Esophagus squamous epithelium (tissue), 5 donors: ENCODE measurements at places on chromosomes 12 and 14.

- no peak for DNase-seq
Observed at GRCh38 chr12:67377541-67377940, 108.4 kb downstream of the CAND1 start.

DNA sequence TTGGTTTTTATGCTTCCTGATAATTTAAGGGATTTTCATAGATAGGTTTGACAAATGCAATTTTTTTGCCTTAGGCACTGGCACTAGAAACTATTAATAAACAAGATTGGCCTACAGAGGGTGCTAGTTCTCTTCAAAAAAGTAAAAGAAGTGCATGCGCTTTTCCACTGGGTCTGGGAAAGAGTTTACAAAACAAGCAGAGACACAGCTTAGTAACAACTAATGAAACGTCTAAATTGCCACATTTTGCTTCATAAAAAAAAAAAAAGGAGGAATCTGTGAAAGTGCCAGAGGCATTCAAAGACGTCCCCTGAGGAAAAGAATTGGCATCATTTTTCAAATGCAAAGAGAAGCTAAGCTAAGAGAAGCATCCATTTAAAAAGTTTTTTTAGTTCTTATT is 58.3 kb upstream of the EEA1 start:
- no peak for DNase-seq

DNA sequence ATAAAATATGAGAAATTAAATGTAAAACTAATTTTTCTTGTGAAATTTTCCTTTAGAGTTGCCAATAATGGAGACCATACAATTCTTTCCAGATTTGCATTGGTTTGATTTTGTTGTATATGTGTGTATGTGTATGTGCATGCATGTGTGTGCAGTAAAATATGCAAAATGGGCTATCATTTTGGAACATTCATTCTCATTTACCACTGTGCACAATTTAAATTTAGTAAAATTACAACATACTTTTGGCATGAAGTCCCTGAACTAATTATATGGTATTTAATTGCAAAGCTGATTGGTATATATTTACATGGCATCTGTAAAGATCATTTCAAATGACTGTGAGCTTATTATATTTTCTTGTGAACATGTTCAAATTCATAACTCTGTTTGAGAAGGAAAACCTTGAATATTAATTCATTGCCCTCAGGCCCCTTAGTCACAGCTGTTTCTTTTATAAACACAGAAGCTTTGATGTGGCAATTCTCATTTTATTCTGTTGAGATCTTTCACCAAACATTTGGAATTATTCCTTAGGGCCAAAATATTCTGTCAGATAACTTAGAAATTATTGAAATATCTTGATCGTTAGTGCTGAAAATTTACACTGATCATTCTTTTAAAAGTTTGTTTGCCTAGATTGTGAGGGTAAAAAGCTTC is 17.6 kb downstream of the KERA start:
- no peak for DNase-seq

GRCh38 chr14:28344381-28344780 is 422.2 kb upstream of the FOXG1 start:
- no peak for DNase-seq

GRCh38 chr14:77097006-77097699 is 905 bp upstream of the CIPC start:
- no peak for DNase-seq

GRCh38 chr12:26466726-26467125 is 271.4 kb downstream of the SSPN start:
- no peak for DNase-seq

DNA sequence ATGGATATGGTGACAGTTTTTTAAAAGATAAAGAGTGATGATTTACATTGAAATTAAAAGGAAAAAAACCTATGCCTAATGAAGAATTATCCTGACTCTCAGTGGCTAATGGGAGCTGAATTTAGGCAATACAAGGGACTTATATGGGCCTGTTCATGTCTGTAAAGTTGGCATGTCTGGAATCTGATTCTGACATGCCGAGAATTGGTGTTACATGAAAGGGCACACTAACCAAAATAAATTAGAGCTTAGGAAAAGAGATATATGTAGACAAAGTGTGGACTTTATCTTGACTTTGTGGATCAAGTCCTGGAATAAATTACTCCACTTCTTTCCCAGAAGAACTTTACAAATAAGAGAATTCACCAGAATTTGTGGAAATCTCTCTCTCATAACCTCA is 1.1 kb downstream of the TDG start:
- DNase-seq, result no peak

DNA sequence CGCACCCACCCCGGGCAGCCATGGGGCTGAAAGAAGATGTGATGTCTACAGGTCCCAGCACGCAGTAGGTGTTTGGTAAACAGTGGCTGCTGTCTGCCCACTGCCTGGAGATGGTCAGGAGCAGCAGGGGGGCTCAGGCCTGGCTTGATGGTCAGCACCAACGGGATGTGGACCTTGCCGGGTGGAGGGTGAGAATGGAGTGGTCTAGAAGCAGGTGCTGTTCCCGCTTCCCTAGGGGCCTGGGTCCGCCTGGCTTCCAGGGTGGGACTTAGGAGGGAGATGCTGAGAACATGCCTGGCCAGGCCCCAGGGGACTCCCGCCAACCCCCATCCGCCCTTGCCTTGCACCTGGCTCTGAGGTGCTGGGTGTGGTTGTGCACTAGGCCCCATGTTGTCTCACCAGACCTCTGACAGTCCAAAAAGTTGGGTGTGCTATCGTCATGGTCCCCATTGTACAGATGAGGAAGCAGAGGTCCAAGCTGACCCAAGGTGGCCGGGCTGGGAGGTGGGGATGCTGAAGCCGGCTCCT is 12.9 kb downstream of the FAM222A start:
- DNase-seq, result no peak

- no peak for DNase-seq
Observed at GRCh38 chr12:13128291-13128965, 25.0 kb upstream of the GSG1 start.

- no peak for DNase-seq
Observed at GRCh38 chr14:99815696-99816095, 22.5 kb downstream of the EML1 start.

GRCh38 chr12:94694732-94695131 is 44.4 kb upstream of the TMCC3 start:
- DNase-seq, result no peak

GRCh38 chr12:105721051-105721825 is 390.7 kb downstream of the C12orf75 start:
- no peak for DNase-seq

DNA sequence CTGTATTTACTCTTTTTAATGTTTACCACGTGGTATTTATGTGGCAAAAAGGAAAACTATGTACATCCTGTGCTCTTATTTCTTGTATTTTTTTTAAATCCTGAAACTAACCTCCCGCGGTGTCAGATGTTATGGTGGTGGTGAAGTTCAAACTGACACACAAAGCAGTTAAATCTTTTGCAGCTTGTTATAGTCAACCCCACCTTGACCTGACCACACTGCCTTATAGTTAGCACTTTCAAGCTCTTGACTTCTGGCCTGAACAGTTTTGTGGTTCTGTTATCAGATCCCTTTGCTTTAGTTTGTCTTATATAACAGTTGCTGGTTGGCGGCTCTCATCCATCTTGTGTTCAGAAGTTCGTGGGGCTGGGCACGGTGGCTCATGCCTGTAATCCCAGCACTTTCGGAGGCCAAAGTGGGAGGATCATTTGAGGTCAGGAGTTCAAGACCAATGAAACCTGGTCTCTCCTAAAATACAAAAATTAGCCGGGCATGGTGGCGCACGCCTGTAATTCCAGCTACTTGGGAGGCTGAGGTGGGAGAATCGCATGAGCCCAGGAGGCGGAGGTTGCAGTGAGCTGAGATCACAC is 2.1 kb downstream of the UNG start:
- no peak for DNase-seq

- DNase-seq, result no peak
Observed at GRCh38 chr12:15984097-15984800, 73.1 kb downstream of the DERA start.

GRCh38 chr14:93716002-93716745 is 72.1 kb downstream of the PRIMA1 start:
- DNase-seq, result no peak

DNA sequence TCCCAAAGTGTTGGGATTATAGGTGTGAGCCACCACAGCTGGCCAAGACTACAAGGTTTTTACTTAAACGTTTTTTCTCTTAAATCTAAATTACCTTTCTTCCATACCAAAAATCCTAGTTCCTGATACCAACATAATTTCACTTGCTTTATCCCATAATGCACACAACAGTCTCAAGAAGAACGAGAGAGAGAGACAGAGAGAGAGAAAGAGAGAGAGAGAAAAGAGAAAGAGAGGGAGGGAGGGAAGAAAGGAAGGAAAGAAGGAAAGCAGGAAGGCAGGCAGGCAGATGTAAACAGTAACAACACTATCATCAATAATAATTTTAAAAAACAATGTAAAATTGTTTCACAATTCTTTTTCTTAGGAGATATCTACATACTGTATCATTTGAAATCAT is 118.4 kb downstream of the BTG1 start:
- DNase-seq, result no peak

DNA sequence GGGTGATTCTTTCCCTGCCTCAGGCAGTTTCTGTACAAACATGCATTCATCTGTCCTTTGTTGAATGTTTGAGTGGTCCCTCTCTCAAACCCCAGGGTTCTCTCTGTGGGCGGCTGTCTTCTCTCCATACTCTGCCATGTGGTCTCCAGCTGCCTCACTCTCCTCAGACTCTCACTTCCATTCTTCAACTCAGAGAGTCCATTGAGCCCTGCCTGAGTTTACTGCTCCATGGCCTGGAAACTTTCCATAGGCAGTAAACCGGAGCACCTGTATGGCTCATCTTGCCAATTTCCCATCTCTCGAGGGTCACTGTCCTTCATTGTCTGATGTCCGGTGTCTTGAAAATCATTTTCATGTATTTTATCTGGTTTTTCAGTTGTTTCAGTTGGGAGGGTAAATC is 11.3 kb downstream of the C14orf132 start:
- no peak for DNase-seq

DNA sequence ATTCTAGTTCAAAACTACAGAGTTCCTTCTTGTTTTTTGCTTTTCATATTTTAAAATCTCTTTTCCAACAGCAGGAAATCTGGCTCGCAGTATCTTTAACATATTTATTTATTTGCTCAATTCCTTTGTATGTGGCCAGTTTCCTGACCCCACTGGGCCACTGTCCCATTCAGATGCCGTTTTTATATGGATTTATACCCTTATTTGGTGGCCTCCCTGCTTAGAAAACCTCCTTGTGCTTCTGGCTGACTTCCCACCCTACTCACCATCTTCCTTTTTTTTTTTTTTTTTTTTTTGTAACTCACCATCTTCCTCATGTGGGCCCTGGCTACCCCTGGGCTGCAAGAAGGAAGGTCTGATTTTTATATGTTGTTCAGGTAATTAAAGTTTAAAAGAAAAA is 53.9 kb downstream of the TTLL5 start:
- DNase-seq, result no peak

- no peak for DNase-seq
Observed at GRCh38 chr12:103729499-103729898, 111.5 kb downstream of the NT5DC3 start.

DNA sequence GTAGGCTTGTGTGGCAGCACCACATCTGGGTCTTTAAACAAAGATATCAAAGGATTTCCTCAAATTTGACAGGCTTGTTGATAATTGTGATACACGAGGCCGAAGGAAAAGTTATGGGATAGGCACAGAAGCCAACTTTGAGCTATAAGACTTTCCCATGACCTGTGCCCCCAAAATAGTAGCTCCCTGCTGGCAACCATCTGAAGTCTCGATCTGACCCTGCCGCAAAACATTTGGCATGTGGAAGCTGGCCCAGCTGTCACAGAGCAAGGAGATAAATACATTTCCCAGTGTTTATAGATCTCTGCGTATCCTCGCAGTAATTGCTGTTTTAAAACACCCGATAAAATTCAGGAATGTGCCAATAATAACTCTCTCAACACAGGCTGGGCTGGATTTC is 26.4 kb upstream of the RGS6 start:
- DNase-seq, result no peak

DNA sequence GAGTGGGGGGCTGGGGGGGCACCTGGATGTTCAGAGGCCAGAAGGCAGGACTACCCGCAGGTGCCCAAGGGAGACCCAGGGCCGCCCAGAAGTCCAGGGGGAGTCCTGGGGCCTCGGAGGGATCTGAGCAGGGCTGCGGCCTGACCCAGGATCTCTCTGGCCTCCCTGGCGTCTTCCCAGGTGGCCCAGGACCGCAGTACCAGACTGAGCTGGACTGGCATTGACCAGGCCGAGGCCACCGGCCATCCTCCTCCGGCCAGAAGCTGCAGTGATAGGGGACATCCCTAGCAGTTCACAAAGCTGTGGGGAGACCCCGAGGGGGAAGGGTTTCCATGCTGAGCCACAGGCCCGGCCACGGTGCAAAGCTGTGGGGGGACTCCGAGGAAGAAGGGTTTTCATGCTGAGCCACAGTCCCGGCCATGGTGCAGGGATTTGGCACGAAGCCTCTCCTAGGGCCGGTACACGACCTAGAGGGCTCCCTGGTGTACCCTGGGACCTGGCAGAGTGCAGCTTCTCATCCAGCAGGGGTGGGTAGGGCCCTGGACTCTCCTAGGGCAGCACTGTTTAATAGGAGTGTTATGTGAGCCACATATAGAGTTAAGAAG is 24.4 kb downstream of the FBRSL1 start:
- no peak for DNase-seq

GRCh38 chr12:9345171-9345570 is 137.0 kb upstream of the PZP start:
- DNase-seq, result no peak

GRCh38 chr12:6092784-6093722 is 31.4 kb downstream of the VWF start:
- no peak for DNase-seq

DNA sequence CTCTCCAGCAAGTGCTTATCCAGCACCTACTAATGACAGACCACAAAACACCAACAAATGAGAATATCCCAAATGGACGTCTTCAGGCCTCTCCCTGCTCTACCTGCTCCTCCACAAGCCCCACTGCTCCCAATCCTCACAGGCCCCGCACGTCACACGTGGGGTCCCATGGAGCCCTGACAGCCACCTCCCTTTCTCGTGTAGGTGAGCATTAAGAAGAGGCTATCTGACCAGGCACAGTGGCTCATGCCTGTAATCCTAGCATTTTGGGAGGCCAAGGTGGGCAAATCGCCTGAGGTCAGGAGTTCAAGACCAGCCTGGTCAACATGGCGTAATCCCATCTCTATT is 5.4 kb downstream of the RIMBP2 start:
- DNase-seq, result no peak

- no peak for DNase-seq
Observed at GRCh38 chr12:646442-647384, 16.5 kb downstream of the NINJ2 start.

DNA sequence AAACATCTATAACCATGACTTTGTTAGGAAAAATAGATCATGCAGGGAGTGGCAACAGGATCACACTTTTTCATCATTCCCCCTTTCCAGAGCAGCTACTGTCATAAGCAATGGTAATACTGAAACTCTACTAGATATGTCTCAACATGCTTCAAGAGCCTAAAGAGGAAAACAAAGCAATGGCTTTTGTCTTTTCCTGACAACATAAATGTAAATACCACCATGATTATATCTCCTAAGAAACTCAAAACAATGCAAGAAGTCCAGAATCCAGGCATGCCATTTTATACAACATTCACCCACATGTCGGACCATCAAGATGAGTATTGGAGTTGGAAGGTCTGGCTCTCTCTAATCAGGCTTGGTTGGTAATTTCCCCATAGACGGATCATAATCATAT is 78.7 kb downstream of the KIF21A start:
- no peak for DNase-seq
